ENCODE measurements at places on chromosomes 2 and 18.

- peak; percentile 66 for DNase-seq
Observed at GRCh38 chr2:237547841-237548416, 18.4 kb upstream of the PRLH start.

- DNase-seq, result no peak
Observed at GRCh38 chr2:237556773-237557632, 9.4 kb upstream of the PRLH start.

- DNase-seq, result no peak
Observed at GRCh38 chr2:190501702-190502407, 32.7 kb downstream of the NEMP2 start.

DNA sequence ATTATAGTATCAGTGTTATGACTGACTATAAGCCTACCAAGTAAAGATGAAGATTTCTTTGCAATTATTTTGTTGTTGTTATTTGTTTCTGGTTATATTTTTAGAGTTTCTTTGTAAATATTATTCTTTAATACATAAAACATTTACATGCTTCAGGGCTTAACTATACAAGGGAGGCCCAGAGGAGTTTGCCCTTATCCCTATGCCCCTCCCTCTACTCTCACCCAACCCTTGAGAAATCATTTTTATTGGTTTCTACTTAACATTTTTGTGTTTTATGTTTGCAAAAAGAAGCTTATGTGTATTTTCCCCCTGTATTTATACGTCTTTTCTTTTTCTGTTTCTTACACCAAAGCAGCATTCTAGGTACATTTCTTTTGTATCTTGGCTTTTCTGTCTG, 30.5 kb downstream of the MRPS9 start:
- no peak for DNase-seq

- no peak for DNase-seq
Observed at GRCh38 chr2:25954199-25954752, 28.0 kb downstream of the KIF3C start.

GRCh38 chr2:10235099-10235908, 67.4 kb upstream of the HPCAL1 start:
- DNase-seq, result no peak

Measured in choroid plexus epithelial cell (primary cell).